Naive B cell (primary cell): ENCODE measurements at places on chromosomes 12 and 14.
A peak's percentile ranks its signal among the peaks of the same experiment; 100 is the strongest.

DNA sequence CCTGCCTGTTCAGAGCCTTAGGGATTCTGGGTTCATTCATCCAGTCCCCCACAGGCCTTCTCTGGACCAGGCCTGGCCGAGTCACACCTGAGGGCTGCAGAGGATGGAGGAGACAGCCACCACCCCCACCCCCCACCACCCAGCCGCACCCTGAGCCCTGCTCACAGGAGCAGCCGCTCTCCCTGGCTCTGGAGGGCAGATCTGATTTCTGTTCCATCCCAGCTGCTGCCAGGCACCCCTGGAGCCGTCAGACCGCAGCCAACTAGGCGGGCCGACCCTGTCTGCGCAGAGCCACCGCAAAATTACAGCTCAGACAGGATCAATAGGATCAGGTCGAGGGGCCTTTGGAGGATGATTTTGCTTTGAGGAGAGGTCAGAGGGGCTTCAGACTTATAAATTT, 154.6 kb upstream of the MYL2 start:
- DNase-seq: no peak

- DNase-seq: peak; percentile 68
Observed at GRCh38 chr14:22383515-22384166, 205.4 kb downstream of the DAD1 start.

GRCh38 chr12:107490010-107490409, 195.6 kb upstream of the PWP1 start:
- DNase-seq: peak; percentile 7

DNA sequence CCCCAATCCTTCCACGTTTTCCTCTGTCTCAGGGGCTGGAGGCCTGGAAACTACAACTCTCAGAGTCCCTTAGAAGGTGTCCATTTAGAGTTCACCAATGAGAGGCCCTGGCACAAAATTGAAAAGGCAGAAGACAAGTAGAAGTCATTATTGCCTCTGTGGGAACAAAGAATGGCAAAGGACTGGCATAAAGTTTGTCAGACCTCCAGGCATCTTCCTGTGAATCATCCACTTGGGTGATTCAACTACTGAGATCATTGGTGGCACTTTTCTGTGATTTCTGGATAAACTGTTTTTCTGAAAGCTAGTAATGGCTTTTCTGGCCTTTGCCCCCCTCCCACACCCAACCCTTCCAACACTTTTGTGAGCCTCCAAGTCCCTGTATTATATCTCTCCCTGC, 42.6 kb upstream of the C12orf42 start:
- no peak for DNase-seq

GRCh38 chr12:27653661-27654060, 42.6 kb upstream of the REP15 start:
- no peak for DNase-seq

GRCh38 chr12:76560086-76560491, 518 bp upstream of the OSBPL8 start:
- no peak for DNase-seq

- DNase-seq: peak; percentile 67
Observed at GRCh38 chr12:54993181-54993835, 8.7 kb upstream of the TESPA1 start.

DNA sequence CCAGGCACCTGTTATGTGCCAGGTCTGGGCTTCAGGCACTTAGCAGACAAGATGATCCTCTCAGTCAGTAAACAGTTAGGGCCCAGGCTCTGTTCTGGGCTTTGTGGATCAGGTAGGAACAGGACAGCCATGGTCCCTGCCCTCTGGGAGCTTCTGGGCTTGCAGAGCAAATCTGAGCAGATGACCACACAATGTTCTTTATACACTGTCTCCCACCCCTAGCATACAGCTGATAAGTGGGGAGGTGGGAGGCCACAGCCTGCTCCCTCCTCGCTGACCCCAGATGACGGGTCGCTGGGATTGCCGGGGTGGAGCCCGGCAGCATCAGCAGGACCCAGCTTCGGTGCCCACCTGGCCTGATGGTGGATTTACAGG, 53.1 kb upstream of the RIN3 start:
- DNase-seq: no peak

DNA sequence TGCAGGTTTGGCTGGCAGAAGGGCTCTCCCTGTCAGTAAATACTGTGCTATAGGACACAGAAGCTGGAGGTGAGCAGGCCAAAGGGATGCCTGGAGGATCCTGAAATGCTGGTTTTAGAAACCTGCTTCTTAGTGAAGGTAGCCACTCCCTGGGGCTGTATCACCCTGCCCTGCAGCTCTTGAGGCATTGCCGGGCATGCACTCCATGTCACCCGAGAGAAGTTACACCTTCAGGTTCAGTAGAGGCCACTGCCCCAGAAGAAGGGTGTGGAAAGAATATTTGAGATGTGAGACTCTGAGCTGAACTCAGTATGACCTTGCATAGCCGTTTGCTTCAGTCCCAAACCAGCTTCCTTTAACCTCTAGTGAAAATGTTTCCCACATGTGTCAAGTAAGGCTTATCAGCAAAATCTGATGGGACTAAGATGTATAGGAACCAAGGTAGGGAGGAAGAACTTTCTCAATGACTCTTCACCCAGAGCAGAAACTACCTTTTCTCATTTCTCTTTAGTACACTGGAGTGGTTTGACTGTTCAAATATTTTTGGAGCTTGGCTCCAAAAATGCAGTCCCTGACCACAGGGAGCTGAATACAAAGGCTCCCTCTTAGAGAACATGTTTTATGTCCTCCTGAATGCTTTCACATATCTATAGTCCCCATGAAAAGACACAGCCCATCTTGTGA, 164.5 kb upstream of the DYRK2 start:
- DNase-seq: no peak

GRCh38 chr12:43942379-43942778, 106.5 kb downstream of the TMEM117 start:
- DNase-seq: no peak

DNA sequence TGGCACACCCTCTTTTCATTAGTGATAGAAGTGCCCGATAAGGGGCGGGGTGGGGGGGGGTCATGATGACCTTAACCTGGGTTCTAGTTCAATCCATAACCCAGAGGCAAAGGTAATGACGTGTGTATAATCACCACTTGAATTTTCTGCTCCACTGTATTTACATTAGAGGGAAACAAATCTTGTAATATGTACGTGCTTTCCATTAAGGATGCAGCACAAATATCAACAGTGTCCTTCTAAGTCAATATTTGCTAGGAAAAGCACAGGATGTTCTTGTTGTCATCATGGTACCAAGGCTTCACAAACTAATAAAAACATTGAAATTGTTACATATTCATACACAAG, 121.2 kb upstream of the SLC38A2 start:
- no peak for DNase-seq

DNA sequence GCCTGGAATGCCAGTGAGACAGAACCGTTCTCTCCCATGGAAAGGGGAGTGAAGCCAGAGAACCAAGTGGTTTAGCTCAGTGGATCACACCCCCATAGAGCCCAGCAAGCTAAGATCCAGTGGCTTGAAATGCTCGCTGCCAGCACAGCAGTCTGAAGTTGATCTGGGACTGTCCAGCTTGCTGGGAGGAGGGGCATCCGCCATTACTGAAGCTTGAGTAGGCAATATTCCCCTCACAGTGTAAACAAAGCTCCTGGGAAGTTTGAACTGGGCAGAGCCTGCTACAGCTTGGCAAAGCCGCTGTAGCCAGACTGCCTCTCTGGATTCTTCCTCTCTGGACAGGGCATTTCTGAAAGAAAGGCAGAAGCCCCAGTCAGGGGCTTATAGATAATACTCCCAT, 374.3 kb upstream of the DCN start:
- DNase-seq: no peak

- no peak for DNase-seq
Observed at GRCh38 chr12:124334976-124335375, 40.1 kb downstream of the RFLNA start.
